ENCODE measurements at places on chromosomes 16 and 17.

DNA sequence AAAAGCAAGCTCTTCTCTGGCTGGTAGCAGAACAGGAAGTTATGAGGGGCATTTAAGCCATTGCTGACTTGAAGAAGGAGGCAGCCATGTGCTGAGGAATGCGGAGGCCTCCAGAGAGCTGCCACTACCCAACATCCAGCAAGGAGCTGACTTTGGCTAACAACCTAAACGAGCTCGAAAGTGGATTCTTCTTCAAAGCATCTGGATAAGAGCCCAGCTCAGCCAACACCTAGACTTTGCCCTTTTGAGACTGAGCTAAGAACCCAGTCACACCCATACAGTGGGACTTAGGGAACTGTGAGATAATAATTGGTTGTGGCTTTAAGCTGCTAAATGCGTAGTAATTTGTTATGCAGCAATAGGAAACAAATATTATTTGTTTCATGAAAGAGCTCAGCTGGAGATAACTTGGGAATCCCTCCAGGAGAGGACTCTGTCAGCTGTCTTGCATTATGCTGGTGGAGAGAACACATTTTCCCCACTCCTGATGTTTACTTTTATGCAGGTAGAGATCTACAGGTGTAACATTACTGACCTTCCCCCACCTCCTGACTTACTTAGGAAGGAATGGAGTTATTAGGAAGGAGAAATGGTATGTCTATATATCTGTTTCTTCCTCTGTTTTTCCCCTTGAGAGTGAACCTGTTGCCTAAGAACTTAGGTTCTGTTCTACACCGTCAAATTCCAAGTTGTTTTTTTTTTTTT is 52.7 kb upstream of the ZNF629 start:
- DNase-seq = no peak

- DNase-seq = no peak
Observed at GRCh38 chr17:64723781-64724180, 61.7 kb upstream of the SMURF2 start.

DNA sequence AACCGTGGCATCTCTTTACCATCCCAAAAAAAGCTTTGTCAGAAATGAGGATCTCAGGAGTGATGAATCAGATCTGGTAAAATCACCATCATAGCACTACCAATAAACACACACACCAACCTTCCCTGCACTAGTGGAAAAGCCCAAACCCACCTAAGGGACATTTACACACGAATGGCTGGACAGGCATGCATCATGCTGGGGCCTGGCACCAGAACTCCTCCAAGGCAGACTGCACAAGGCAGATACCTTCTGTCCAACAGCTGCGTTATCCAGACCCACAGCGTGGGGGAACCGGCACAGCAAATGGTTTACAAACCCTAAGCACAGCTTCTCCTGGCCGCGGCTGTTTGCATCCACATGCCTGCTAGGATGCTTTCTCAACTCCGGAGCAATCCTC is 2.8 kb downstream of the ASIC2 start:
- no peak for DNase-seq

DNA sequence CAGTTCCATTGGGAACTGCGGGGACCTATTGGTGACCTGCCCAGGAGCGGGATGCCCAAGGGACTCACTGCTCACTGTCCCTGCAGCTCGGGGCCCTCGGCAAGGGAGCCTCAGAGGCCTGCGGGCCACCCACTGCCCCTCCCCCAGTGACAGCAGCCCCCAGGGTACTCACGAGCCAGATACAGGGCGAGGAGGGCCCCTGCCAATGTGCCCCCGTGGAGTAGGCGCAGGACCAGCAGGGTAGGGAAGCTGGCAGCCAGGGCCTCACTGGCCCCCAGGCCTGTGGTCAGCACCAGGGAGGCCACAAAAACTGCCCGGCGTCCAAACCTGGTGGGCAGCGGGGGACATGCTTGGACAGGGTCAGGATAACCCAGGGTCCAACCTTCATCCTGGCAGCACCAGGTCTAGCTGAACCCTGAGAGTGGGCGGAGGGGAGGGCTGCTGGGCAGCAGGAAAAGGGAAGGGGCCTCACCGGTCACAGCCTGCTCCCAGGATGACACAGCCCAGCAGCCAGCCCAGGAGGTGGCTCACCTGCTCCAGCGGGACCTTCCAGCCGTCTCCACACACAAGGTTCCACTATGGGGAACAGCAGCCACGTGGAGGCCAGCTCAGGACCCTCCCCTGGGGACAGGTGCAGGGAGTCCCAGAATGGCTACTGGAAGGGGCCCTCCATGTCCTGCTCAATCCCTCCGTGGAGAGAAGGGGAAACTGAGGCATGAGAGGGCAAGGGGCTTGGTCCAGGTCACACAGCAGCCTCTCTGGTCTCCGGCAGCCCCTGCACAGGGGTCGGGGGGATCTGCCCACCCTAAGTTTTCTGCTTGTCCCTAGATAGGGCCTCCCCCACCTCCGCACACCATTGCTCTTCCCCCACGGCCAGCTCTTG is 855 bp downstream of the SLC22A31 start:
- DNase-seq = no peak

DNA sequence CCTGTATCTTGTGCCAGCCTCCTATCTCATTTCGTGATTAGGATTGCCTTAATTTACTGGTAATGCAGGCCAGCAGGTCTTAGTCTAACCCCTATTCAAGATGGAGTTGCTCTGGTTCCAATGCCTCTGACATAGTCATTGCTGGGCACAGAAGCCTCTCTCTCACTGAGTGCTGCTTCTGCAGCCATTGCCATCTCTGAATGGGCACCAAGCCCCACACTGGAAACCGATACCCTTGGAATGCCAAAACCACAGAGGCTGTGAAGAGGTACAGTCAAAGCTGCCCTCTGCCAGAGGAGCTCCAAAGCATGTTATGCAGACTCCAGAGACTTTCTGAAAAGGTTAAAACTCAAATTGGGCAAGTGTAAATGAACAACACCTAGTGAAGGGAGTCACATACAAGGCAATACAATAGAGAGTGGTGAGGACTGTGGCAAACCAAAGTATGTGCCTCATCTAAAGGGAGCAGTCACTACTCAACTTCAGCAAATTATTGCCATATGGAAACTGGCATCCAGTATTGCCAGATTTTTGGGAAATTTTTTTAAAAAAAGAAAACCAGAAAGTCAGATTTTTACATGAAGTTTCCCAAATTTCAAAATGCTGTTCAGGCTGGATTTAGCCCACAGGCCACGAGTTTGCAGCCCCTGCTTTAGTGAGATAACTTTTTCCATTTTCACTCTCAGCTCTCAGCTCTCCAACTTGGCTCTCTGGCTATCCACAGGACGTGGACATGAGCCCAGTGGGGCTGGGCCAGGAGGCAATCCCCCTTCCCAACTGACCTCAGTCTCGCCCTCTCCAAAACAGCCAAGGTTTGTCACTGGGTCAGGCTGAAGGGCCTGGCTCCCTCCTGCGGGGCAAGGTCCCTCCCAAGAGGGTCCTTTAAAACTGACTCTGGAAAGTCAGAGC is 2.1 kb upstream of the MMP2 start:
- DNase-seq = no peak

- no peak for DNase-seq
Observed at GRCh38 chr17:19945009-19945626, 32.5 kb downstream of the AKAP10 start.

DNA sequence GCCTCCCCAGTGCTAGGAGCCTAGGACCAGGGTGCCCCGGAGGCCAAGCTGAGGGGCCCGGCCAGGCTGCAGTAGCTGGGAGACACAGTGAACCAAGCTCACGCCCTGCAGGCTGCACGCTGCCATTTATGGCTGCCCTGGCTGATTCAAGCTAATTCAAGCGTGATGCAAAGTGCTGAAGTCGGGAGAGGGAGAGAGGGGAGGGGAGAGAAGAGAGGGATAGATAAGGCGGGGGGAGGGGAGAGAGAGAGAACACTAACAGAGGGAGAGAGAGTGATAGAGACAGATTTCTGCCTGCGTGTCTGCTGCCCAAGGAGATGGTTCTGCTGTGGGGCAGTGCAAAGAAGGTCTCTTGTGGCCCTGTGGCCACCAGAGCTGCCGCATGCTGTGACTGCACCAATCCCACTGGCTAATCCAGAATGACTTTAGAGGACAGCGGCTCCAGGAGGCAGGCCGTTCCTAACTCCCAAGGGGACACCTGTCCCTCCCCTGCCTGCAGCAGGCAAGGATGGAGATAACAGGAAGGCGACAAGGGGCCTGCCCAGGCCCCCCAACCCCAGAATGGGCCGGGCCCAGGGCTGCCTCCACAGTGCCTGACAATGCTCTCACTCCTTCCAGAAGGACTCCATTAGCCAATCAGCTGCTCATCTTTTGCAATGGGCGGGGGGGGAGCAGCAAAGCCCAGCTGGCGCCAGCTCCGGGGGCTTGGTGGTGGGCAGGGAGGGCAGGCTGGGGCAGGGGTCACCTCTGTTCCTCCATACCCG is 12.9 kb downstream of the MXRA7 start:
- no peak for DNase-seq

GRCh38 chr17:66939461-66940114 is 24.9 kb upstream of the CACNG4 start:
- DNase-seq = no peak

DNA sequence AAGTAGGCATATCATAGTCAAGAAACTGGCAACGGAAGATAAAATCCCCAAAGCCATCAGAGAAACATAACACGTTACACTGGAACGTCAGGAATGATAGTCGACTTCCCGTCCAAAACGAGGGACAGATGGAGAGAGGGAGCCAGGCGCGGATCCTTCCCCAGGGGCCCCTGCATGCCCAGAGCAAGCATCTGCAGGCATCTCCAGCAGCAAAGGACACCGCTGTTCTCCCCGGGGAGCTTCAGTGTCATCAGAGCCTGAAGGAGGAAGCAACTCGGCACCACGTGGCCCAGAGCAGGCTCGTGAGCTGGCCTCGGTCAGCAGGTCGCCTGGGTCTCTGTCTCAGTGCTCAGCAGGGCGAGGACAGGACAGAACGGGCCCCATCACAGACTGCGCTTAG is 50.1 kb downstream of the LMF1 start:
- DNase-seq = no peak

DNA sequence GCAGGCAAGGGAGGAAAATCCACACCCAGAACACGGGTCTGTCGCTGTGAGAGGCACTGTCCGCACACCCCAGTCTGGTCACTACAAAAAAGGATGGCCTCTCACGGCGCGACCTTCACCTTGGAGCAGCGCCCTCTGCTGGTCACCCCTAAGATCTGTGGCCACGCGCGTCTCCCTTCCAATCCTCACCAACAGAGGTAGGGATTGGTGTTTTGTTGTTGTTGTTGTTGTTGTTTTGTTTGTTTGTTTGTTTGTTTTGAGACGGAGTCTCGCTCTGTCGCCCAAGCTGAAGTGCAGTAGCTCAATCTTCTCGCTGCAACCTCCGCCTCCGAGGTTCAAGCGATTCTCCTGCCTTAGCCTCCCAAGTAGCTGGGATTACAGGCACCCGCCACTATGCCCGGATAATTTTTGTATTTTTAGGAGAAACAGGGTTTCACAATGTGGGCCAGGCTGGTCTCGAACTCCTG is 15.0 kb upstream of the C17orf58 start:
- no peak for DNase-seq

- DNase-seq = no peak
Observed at GRCh38 chr16:19595043-19595767, 39.7 kb downstream of the VPS35L start.

GRCh38 chr17:27585153-27585681 is 45.8 kb upstream of the LGALS9 start:
- DNase-seq = no peak

DNA sequence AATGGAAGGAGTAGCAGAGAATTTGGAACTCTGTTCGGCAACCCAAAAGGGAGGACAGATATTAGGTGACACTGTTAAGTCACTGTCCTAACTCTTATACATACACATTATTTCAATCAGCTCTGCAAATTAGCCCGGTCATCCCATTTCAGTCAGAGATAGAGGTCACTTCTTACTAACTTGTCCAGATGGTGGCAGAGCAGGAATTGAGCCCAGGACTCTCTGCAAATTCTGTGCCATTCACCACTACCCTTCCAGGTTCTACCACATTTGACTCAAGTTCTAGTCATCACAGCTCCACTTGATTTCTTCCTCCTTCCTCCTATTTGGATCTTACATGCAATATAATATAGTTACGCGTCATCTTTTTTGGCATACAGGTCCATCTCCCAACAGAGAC is 35.9 kb upstream of the NUDT7 start:
- no peak for DNase-seq

DNA sequence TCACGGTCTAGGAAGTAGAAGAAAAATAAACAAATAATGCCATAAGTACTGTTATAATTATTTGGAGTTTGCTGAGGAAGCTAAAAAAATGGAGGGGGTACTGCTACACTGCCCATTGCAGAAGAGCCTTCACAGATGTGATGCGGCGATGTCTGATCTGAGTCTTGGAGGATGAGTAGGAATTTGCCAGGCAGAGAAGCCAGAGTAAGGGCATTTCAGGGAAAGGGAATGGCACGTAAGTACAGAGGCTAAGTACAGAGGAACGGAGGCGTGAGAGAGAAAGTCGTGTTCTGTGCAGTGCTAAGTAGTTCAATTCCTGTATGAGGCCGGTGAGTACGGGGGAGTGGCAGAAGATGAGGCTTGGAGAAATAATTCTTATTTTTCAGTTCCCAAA is 741 bp upstream of the GRB2 start:
- DNase-seq = no peak

GRCh38 chr16:3670711-3671110 is 16.2 kb downstream of the DNASE1 start:
- no peak for DNase-seq

- no peak for DNase-seq
Observed at GRCh38 chr16:67517155-67517445, 11.5 kb upstream of the RIPOR1 start.

Measured in NCI-H2081 treated with DMSO at 0.1 percent for 48 hours (cell line).